Endothelial cell of umbilical vein (primary cell): ENCODE measurements at places on chromosomes 4 and X. TPM values are rescaled to one million over a fixed set of nuclear protein-coding genes. Genes with fewer than 3 reads are reported as not detected.

Gene PKD2
- total RNA-seq = 27.0 and 33.5 TPM in 2 replicates

Gene CLNK
- total RNA-seq = not detected in 2 replicates

Gene UBE2D3
- total RNA-seq = 279 and 288 TPM in 2 replicates

Gene PAK3
- total RNA-seq = 0.15 and 0.16 TPM in 2 replicates

Gene GYPB
- total RNA-seq = not detected in 2 replicates

Gene PPP4R3C
- not detected in 2 replicates for total RNA-seq

DNA sequence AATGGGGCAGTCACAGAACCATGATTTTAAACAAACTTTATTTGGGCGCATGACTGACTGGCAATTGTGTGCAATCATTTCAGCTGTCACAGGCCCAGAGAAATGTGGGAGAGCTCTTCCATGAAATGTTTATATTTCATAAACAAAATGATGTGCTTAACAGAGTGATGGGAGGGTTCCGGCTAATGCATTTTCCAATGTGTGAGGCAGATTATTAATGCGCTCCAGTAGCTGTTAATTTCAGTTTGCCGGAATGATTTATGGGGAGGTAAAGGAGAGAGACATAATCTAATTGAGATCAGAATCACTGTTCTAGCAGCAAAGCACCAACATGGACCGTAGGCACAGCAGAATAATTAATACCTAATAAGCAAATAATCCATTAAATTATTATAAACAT lies 55.6 kb downstream of the NKX6-1 start:
- H3K36me3 ChIP-seq = no peaks in the 10 kb centered on the region
- H3K27me3 ChIP-seq = no peaks in the 10 kb centered on the region
- no peak for DNase-seq
- H3K4me3 ChIP-seq = no peak overlapping the region
- no peak overlapping the region for H3K27ac ChIP-seq

GRCh38 chrX:56782791-56783449 lies 53.9 kb downstream of the NBDY start:
- H3K4me1 ChIP-seq = no peaks in the 10 kb centered on the region
- DNase-seq = no peak
